ENCODE measurements at places on chromosomes 12 and 14.

GRCh38 chr12:102824218-102824835 lies 92.7 kb downstream of the PAH start:
- no peak for DNase-seq

DNA sequence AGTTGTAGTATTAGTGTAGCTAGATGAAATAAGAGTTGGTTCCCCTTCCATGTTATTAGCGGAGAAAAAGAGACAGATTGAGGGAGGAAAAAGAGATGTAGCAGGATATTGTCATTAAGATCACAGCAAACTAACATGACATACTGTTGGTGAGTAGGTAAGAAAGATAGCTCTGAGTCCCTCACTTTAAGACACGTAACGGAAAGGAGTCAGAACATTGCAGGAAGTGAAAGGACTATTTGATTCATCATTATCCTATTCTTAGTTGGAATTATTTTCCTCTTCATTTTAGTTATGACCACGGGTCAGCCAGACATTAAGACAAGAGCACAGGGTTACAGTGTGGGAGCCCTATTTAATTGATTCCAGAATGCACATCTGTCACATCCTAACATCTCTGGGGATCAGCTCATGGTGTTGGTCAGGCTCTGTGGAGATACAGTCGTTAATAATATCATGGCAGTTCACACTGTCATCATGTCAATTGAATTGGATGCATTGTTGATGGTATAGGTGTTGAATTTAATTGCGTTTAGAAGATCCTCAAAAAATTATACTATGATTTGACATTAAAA lies 55.0 kb downstream of the TMX1 start:
- DNase-seq = no peak

DNA sequence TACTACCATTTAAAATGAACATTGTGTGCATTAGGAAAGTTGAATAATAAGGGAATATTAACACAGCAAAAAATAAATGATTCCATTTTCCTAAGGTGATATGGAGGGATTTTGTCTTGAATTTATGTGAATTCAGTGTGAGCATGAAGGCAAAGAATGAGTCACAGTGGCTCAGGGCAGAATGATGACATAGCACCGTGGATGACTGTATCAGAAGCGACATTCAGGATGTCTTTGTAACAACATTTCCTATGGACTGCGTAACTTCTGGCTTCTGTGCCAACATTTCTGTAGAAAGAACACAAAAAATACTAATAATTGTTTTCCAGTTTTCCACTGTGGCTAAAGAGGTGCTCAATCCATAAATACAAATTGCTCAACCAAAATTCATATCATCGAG lies 54.6 kb downstream of the TTC8 start:
- no peak for DNase-seq

DNA sequence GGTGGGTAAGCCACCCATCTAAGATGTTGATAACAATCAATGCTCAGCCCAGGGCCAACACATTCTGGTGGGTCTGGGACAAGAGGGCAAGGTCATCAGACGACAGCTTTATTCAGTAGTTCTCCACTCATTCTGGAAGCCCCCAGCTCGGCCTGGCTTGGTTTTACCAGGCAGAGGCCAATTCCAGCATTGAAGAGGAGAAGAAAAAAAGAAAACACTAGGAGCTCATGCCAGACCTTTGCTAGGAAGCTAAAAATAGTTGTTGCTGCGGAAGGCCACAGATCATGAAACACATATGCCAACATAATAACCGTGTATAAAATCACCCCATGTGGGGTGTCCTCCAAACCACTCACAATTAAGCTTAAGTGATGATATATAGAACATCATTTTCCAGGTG lies 44.4 kb downstream of the CCDC60 start:
- no peak for DNase-seq

DNA sequence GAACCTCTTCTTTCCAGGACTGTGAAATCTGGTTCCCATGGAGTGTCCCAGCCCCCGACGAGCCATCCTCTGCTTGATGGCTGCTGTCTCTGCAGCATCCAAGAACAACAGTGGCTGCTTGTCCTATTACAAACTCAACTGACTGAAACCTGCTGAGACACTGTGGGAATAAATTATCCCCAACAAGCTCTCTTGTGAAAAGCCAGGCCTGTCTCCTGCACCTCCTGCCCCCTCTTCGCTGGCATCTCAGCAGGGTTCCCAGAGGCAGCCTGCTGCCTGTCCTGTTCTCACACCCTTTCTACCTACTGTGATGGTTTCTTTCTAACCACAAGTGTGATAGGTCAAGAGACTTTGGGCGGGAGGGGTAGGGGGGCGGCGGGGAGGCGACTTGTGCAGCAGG lies 180.2 kb downstream of the TSPAN9 start:
- DNase-seq = no peak

- DNase-seq = no peak
These were observed 67.5 kb downstream of the DNAH10 start for GRCh38 chr12:123829561-123829960.

- DNase-seq = peak; percentile 47
These were observed 77.7 kb downstream of the ETV6 start for GRCh38 chr12:11727133-11727664.

DNA sequence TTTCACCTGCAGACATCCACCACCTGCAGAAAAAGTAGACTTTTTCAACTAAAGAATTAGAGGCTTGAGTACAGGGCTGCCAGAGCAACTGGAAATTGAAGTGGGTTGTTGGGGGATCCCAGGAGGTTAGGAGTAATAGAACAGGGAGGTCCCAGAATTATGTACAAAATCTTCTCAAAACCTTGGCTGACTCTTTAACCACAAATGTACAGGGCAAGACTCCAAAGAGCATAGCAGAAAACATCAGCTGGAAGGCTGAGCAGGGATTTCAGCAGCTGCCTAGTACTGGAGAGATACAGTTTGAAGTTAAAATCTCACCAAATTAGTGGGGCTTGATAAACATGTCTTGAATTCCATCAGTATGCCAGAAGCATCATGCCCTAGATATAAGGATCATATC lies 191.6 kb downstream of the CRADD start:
- DNase-seq = no peak

- DNase-seq = no peak
These were observed 213.0 kb downstream of the ADAMTS20 start for GRCh38 chr12:43338848-43339526.

- DNase-seq = no peak
These were observed 33.3 kb upstream of the C12orf50 start for GRCh38 chr12:88062474-88062873.

GRCh38 chr14:23177181-23177580 lies 6.3 kb downstream of the SLC7A8 start:
- no peak for DNase-seq

GRCh38 chr12:44876544-44877410 lies 662 bp upstream of the NELL2 start:
- peak; percentile 25 for DNase-seq

GRCh38 chr14:91575469-91576208 lies 65.5 kb upstream of the PPP4R3A start:
- DNase-seq = no peak

- DNase-seq = peak; percentile 39
These were observed 17.6 kb downstream of the TDP1 start for GRCh38 chr14:89973234-89973823.

Measured in stimulated activated CD4-positive, alpha-beta T cell treated with anti-CD3 and anti-CD28 coated beads, Interleukin-2, amount 100 ng/mL, for 48 hours (primary cell).